ENCODE measurements at places on chromosomes 1 and 21.

- no peak for DNase-seq
Observed at GRCh38 chr1:55155522-55155921, 59.6 kb downstream of the USP24 start.

DNA sequence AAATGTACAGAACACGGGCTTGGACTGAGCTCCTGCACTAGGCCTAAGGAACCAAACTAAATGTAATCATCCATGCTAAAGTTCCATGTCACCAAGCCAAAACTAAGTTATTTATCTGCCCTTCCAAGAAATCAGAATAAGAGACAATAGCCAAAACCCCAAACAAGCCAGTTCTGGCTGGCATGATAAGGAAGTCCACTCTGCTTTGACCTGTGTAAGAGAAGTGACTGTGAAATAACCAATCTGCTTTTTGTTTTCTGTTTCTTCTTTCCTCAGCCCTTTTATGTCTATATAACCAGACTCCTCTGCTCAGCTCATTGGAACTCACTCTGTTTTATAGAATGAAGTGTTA, 15.1 kb downstream of the PLPPR5 start:
- no peak for DNase-seq

DNA sequence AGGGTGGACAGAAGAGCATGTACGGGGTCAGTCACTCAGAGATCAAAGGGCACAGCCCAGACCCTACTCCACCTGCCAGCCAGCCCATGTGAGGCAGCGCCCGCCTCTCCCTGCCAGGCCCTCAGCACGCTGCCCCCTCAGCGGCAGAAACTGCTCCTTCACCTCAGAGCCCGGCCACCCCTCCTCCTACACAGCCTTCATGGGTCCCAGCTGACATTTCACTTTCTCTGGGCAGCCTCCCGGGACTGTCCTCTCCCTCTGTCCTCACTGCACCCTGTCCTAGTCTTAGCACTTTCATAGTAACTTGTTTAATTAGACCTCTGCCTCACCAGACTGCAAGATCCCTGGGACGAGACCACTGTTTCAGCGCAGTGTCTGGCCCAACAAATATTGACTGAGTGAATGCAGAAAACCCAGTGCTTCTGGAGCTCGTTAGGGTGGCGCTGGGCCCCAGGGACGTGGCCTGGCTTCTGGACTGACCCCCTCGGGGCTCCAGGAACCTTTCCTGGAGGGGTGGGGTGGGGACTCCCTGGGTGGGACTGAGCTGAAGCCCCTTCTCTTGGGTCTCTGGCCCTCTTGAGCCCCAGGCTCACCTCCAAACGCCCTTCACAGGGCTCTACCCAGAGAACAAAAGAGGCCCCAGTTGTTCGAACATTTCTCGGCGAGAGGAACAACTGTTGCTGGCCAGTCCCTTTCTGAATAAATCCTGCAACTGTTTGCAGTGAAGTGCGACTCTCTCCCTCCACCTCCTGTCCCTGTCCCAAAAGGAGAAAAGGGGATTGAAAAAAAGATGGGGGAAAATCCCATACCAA, 114.9 kb downstream of the CASZ1 start:
- no peak for DNase-seq

- no peak for DNase-seq
Observed at GRCh38 chr1:243718022-243718421, 132.0 kb downstream of the AKT3 start.

DNA sequence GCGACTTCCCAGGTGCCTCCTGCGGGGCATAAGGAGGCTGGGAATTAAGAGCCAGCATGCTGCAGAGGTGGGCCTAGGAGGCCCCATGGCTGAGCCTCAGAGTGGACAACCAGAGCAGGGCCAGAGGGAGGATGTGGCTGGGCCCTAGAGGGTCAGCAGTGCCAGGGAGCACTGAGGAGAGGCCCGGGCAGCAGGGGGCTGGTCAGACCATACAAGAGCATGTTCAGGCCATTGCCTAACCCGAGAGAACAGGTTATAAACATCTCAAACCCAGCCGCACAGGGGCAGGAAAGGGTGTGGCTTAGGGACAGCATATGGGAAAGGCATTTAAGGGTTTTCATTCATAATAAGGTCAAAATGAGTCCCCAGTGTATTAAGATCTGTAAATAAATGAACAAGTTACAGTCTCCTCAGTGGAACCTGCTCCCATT, 51.1 kb downstream of the IER5 start:
- DNase-seq: no peak

- DNase-seq: peak; percentile 32
Observed at GRCh38 chr1:15100121-15100879, 53.2 kb upstream of the TMEM51 start.

- DNase-seq: no peak
Observed at GRCh38 chr1:168621356-168621755, 45.0 kb downstream of the XCL1 start.

- DNase-seq: no peak
Observed at GRCh38 chr1:200152336-200152735, 124.8 kb downstream of the NR5A2 start.

- no peak for DNase-seq
Observed at GRCh38 chr1:40930174-40930964, 49.1 kb upstream of the CTPS1 start.

DNA sequence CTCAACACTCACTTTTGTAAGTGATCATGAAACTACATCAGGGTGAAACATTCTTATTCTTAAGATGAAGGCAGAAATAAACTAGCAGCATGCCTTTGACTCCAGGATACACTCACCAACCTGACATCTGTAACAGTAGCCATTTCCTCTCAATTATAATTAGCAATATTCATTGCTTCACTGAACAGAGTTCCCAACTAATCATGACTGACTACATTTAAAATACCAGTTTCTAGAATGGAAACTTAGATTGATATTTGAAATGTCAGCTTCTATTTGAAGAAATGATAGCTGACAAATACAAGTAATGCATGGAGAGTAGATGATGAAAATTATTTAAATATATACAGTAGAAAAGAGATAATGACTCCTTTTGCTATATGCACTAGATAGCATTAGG, 1023.8 kb downstream of the MRPL39 start:
- DNase-seq: no peak

- DNase-seq: no peak
Observed at GRCh38 chr1:223853748-223854147, 8.0 kb upstream of the TP53BP2 start.

- no peak for DNase-seq
Observed at GRCh38 chr1:174998569-174999215, 1.1 kb upstream of the CACYBP start.

- no peak for DNase-seq
Observed at GRCh38 chr1:178543290-178543607, 30.3 kb downstream of the TEX35 start.

DNA sequence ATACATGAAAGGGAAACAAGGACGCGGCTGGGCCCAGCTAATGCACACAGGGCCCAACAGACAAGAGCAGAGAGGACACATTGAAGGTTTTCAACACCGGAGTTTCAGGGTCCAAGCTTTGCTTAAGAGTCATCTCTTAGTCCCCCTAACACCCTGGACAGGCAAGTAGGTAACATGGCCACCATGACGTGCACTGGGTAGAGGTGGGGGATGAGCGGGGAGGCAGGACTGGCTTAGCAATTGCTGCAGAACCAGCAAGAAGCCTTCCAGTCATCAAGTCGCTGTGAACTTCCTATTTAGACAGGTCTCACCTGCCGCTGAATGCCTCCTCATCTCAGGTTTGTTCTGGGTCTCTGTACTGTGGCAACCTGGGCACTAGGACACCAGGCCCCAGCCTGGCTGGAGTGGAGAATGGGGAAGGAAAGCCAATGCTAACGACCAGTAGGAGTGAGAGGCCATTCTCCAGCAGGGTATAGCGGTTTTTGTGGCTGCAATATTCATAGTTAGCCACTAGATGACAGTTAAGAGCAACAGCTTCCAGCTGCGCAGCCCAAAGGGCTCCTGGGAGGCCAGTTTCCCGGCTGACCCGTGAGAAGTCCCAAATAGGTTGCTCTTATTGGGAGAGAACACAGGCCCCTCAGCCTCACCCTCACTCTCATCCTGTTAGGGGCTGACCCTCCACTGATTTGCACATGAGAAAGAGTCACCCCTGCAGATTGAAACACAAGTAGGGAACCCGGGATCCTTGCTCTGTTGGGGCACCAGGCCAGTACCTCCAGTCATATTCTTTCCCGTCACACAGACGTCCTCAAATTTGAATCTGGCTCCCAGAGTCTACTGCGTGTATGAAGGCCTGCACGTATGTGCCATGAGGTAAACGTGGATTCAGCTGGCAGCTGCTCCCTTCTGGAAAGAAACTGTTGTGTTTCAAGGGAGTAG, 6.0 kb upstream of the PIGC start:
- DNase-seq: no peak

GRCh38 chr1:114756009-114756892, 1.5 kb downstream of the CSDE1 start:
- DNase-seq: no peak

DNA sequence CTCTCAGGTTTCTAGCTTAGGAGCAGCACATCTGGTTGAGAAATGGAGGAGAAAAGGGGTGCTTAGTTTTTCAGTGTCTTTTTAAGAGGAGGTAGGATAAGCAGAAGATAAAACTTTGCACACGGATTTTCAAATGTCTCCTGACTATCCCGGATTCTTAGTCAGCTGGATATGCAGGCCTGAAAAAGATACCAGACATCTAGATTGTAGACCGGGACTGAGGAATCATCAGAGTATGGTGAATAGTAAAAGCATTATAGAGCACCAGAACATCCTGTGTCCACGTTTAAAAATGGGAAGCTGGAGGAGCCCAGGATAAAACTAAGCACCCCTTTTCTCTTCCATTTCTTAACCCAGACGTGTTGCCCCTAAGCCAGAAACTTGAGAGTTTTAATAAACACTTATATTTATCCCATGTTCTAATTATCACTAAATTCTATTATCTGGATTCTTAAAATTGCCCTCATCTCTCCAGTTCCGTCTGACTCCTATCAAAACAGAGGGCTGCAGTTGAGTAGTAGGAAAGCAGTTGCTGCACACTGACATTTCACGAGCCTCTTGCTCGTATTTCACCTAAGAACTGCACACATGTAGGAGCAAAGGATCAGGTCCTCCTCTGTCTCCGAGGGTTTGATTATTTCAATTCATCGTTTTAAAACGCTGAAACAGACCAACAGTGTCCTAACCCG, 609 bp downstream of the PIGK start:
- no peak for DNase-seq

DNA sequence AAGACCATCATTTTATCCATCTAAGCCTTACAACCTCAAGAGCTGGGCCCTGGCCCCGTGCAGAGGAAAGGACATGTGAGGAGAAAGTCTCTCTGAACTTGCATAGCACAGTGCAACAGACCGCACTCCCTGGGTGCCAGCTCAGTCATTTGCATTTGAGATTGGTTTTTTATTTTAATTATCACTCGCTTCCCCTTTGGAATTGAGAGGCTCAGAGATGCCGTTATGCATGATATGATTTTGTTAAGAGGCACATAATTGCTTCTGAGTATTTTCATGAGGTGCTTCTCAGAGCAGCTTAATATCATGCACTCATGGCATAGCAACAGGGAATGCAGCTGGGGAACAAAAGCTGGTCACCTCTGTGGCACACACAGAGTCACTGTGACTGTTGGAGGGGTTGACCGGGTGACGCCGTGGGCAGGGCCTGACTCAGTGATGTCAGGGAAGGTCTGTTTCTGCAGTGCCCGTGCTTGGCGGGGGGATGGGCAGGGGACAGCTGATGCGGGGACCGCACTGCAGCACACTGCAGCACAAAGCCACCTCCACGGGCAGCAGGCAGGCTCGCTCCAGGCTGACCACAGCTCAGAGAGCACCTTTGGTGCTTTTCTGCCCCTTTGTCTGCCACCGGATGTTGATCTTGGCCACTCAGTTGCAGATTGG, 43.2 kb upstream of the VAMP3 start:
- no peak for DNase-seq

DNA sequence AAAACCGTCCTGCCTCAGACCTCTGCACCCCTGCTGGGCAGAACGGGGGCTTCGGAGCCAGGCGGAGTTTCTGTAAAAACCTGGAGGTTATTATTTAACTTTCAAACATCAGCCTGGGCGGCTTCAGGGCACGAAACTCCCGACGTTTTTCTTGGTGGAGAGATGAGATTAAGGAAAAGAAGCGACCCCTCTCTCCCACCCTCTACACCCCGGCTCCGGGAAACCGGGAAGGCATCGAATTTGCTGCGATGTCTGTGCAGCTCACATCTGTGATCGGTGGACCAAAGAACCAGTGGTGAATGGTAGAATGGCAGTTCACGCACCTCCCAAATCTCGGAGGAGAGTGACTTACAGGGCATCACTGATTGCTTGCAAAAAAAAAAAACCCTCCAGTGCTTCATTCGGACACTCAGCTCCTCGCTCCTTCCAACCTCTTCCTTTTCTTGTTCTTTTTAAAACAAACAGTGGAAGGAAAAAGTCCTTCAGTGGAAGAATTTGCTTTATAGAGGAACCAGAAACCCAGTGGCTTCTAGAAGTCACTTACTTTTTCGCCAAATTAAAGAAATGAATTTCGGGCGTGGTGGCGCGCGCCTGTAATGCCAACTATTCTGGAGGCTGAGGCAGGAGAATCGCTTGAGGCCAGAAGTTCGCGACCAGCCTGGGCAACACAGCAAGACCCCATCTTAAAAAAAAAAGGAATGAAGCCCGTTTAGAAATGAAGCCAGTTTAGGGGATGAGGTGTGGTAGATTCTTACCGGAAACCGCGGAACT, 884 bp downstream of the PHACTR4 start:
- DNase-seq: no peak

GRCh38 chr1:48499211-48499735, 27.3 kb upstream of the SPATA6 start:
- DNase-seq: no peak

DNA sequence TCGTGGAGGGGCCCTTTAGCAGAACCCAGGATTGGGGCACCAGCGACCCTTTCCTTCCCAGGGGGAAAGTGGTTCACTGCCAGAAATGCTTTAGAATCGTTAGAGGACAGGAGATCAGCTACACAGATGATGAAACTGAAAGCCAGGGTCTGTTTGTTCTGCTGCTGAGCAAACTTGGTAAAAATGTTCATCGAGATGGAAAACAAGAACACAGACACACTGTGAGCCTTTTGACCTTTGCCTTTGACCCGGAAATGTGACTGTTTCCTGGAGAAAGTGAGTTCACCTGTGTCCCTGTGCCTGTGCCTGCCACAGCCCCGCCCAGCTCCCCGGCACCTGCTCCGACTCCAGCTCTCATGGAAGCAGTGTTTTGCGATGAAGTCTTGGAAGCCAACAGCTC, 234.3 kb downstream of the CAMTA1 start:
- no peak for DNase-seq

Data from stimulated activated CD4-positive, alpha-beta T cell treated with anti-CD3 and anti-CD28 coated beads, Interleukin-1b, Interleukin-23, amount 100 ng/mL, for 4 hours (primary cell).